ENCODE measurements at places on chromosomes 5 and 9. TPM values are rescaled to one million over a fixed set of nuclear protein-coding genes. Genes with fewer than 3 reads are reported as not detected.

The SCGB3A2 gene
- not detected for total RNA-seq

The MED10 gene
- 34.5 TPM for total RNA-seq

The ANKRD34B gene
- total RNA-seq, result under 0.01 TPM

The TAF1L gene
- total RNA-seq, result not detected

The GAS1 gene
- total RNA-seq, result 49.0 TPM

The SLC4A9 gene
- not detected for total RNA-seq

The GPR150 gene
- 0.92 TPM for total RNA-seq

The SLC36A3 gene
- total RNA-seq, result not detected

The SHOC1 gene
- total RNA-seq, result not detected

The NUTM2F gene
- total RNA-seq, result not detected

The TMEM8B gene
- total RNA-seq, result 27.0 TPM

The CCDC152 gene
- total RNA-seq, result 0.66 TPM

The ADRB2 gene
- 5.2 TPM for total RNA-seq

The SKP2 gene
- 9.1 TPM for total RNA-seq

The IGIP gene
- total RNA-seq, result 17.6 TPM

The PNPLA7 gene
- total RNA-seq, result 4.2 TPM

The OMD gene
- total RNA-seq, result 18.9 TPM

The NINJ1 gene
- 69.3 TPM for total RNA-seq

The GHR gene
- 9.1 TPM for total RNA-seq

The ZNF658 gene
- 5.7 TPM for total RNA-seq

The AQP3 gene
- 12.7 TPM for total RNA-seq

The GKAP1 gene
- 13.0 TPM for total RNA-seq

The NRG2 gene
- 3.8 TPM for total RNA-seq

The NR5A1 gene
- 0.17 TPM for total RNA-seq

The WDR5 gene
- 34.2 TPM for total RNA-seq

The PCDHB9 gene
- total RNA-seq, result 2.9 TPM

The C9orf72 gene
- 11.5 TPM for total RNA-seq

The PCDHB3 gene
- total RNA-seq, result 1.1 TPM

The BTNL8 gene
- 0.58 TPM for total RNA-seq

The CYSRT1 gene
- 0.45 TPM for total RNA-seq

The WDR31 gene
- 2.8 TPM for total RNA-seq

The FBXW5 gene
- total RNA-seq, result 251 TPM

The ZNF169 gene
- total RNA-seq, result 5.3 TPM

The AQP7 gene
- 1.8 TPM for total RNA-seq

The BAAT gene
- not detected for total RNA-seq

The UBAP2 gene
- total RNA-seq, result 31.0 TPM

The SELENOP gene
- total RNA-seq, result 200 TPM

The ZFP2 gene
- total RNA-seq, result 2.3 TPM

The MFAP3 gene
- total RNA-seq, result 35.1 TPM

The PROB1 gene
- 2.5 TPM for total RNA-seq

The RAB14 gene
- total RNA-seq, result 29.7 TPM

The CDX1 gene
- total RNA-seq, result not detected

The PIGO gene
- 9.6 TPM for total RNA-seq

The STKLD1 gene
- total RNA-seq, result not detected

The PRRX2 gene
- 13.1 TPM for total RNA-seq

The FGF1 gene
- 1.7 TPM for total RNA-seq

The C9 gene
- not detected for total RNA-seq

The IL13 gene
- total RNA-seq, result not detected

The CTXN3 gene
- total RNA-seq, result not detected

The PCDHB6 gene
- 1.1 TPM for total RNA-seq

The CEP78 gene
- total RNA-seq, result 8.6 TPM

The IRX2 gene
- total RNA-seq, result not detected

All from esophagus muscularis mucosa (tissue), 4 donors.